ENCODE measurements at places on chromosomes 2 and 18. TPM values are rescaled to one million over a fixed set of nuclear protein-coding genes. Genes with fewer than 3 reads are reported as not detected.
A peak's percentile ranks its signal among the peaks of the same experiment; 100 is the strongest.

MRPL19 gene
- 60.1 TPM for total RNA-seq

GLB1L gene
- 2.5 TPM for total RNA-seq

DNA sequence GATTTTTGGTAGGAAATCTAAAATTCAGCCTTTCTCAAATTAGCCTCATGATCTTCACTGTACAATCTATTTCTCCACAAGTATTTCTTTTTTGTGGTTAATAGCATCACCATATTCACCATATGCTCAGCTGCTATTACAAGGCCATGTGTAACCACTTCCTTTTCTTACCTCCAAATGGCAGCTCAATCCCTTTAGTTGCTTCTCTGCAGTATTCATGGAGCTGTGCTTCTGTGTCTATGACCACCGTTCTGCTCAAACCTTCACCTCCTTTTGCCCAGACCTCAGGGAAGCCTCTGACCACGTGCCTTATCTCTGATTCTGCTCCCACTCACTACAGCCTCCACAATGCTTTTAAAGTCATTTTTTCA, 126.7 kb upstream of the TMEM200C start:
- DNase-seq = no peak

DNA sequence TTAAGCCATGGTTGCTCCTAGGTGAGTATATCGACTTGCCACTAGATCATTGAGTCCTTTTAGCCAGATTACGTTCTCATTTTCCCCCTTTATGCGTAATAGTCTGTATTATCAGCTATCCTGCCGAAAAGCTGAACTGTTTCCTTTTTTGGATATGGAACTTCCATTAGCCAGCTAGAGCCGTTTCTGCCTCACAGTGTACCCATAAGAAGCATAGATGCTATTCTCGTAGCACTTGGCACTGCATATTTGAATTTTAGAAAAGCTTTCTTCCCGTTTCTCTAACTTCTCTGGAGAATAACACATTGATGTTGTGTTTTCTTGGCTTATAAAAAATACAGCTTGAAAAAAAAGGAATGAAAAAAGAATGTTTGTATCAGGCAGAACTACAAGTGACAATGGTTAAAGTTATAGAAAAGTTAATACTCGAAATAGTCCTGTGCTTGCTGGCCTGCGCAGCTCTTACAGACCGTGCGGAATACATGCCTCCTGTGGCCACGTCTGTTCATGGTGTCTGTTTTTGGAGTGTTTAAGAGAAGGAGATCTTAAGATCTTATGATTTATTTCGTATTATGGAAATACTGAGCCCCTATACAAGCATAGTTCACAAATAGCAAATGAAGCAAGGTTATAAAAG, 710 bp downstream of the DUSP19 start:
- peak; percentile 48 for DNase-seq

DNA sequence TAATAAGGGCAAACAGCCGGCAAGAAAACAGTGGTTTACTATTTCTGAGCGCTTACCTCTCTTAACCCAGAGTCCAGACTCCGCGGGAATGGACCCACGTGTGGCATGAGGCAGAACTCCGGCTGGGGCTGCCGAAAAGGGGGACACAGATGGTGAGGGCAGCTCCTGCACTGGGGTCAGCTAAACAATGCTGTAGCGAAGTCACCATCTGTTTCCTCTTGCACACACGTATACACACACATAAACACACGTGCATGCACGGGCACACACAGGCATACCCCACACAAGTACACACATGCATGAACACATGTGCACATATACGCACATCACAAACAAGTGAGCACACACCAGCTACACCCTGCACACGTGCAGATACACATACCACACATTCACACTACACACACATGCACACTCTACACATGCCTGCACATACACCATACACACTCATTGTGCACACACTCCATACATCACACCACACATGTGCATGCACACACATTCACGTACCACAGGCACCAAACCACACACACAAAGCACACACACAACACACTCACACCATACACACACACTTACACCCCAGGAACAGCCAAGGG, 105.9 kb upstream of the ID2 start:
- no peak for DNase-seq

DNA sequence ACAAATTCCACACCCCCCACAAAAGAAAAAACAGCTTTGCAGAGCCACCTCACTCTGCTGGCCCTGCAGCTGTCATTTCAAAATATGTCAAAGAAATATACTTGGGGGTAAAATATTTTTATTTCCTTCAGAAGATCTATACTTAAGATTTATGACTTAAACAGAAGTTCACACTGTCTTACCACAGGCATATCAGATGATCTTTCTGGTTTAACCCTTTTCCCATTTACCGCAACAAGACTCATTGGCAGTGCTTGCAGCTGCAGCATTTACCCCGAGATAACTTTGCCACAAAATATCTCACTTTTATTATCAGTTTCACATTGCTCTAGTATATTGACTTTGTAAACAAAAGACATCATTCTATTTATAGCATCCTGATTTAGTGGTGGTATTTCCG, 21.6 kb upstream of the SLC35G4 start:
- DNase-seq = no peak

DNA sequence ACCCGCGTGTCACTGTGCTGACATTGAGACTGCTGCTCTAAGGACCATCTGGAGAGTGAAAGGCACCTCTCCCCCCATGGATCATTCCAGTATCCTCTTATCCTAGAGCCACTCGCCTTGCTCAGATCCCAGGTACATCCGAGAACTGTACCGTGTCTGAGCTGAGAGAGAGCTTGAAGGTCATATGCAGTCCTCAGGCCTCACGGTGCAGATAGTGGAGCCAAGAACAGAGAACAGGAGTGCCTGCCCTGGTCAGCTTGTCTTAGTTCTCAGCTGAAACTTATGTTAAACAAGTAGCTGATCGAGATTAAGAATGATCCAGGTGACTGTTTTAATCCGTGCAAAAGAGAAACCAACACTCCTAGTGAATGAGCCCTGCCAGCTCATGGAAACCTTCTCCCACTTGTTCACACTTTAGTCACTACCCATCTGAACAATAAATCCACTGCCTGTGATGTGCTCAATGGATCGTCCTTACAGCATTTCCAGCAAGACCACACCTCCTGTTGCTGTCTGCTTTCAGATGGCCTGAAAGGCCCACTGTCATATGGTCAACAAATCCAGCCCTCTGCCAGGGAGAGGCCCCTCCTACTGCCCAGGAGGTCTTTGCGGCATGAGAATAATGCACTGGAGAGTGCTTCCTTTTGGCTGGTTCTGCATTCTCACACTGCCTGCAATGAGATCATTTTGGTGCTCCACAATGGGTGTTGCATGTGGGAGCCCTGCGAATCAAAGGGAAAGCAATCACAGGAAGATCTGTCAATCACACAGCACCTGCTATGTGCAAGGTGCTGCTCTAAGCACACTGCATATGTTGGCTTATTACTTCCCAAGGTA, 43.7 kb upstream of the APCDD1 start:
- no peak for DNase-seq

VWA3B gene
- total RNA-seq = not detected

C2orf15 gene
- 0.30 TPM for total RNA-seq

SP140 gene
- total RNA-seq = 0.47 TPM

GRCh38 chr2:98804736-98805135, 73.8 kb upstream of the MGAT4A start:
- DNase-seq = no peak
